ENCODE measurements at places on chromosomes 4 and X.

DNA sequence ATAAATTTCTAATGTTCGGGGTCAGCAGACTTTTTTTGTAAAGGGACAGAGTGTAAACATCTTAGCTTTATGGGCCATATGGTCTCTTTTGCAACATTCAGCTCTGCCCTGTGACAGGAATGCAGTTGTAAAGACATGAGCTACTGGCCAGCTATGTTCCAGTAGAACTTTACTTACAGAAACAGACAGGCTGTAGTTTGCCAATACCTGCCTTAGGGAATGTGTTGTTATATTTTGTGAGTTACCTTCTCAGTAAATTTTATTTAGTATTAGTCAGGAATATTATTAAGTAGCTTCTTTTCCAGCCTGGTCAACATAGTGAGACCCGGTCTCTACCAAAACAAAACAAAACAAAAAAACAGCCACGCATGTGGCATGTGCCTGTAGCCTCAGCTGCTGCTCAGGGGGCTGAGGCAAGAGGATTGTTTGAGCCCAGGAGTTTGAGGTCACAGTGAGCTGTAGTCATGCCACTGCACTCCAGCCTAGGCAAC lies 48.7 kb downstream of the HTT start:
- no peak for DNase-seq

- no peak for DNase-seq
Measured at GRCh38 chr4:3254302-3255131, 5.6 kb downstream of the MSANTD1 start.

DNA sequence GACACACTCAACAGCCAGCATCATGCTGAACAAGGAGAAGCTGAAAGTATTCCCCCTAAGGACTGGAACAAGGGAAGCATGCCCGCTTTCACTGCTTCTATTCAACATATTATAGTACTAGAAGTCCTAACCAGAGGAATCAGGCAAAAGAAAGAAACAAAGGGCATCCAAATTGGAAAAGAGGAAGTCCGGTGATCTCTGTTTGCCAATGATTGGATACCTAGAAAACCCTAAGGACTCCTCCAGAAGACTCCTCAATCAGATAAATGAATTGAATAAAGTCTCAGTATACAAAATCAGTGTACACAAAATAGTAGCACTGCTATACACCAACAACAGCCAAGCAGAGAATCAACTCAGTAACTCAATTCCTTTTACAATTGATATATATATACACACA lies 44.8 kb downstream of the ARFIP1 start:
- no peak for DNase-seq

- no peak for DNase-seq
Measured at GRCh38 chrX:24423960-24424359, 41.1 kb upstream of the PDK3 start.

GRCh38 chr4:29259556-29259955 lies 1460.6 kb upstream of the PCDH7 start:
- DNase-seq, result no peak

DNA sequence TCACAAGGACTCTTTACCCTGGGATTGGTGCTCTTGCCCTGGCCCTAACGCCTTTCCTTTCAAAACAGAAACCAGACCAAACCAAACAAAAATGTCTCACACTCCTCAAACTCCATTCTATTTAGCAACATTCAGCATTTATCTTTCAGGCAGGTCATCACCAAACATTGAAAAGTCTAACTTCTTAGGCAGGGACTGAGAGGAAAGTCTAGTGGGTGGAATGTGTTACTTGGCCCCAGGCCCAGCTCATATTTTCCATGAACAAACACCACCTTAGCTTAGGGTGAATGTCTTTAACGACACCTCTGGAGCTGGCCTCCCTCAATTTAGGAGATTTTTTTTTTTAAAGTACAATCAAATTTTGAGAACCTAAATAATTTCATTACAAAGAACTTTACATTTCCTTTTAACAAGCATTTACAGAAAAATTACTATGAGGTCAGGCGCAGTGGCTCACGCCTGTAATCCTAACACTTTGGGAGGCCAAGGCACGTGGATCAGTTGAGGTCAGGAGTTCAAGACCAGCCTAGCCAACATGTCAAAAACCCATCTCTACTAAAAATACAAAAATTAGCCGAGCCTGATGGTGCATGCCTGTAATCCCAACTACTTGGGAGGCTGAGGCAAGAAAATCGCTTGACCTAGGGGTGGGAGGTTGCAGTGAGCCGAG lies 10.2 kb upstream of the N4BP2 start:
- no peak for DNase-seq

- no peak for DNase-seq
Measured at GRCh38 chrX:17380221-17380620, 5.2 kb downstream of the NHS start.

GRCh38 chr4:7031558-7032449 lies 11.4 kb upstream of the TADA2B start:
- DNase-seq, result no peak

- DNase-seq, result no peak
Measured at GRCh38 chr4:87087420-87087819, 133.0 kb downstream of the KLHL8 start.

DNA sequence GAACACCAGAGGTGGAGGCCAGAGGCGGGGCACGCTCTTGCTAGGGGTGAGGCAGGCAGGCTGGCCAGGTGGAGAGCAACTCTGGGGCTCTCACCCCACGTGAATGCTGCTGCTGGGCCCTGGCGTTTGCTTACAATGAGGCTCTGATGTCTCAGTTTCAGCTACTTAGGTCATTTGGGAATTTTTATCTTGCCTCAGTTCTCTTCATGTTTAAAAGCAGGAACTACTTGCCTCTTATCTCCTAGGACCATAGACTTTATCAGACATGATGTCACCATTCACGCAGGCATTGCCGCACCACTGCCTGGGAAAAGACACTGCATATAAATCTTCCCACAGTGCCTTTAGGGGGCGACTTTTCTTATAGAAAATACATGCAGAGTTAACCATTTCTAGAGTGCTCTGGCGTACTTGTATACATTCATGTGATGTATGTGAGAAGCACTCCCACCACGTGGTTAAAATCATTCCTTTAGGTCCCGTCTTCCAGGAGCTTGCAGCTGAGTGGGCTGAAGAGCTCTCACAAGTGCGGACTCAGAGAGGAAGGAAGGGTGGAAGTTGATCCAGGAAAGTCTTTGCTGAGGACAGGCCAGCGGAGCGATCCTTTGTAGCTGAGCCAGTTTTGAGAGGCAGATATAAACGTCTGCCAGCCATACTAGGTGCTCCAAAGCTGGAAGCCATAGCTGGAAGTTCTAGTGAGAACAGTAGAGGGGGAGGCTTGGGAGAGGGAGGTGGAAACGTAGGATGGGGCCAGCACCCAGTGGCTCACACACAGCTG lies 84.3 kb upstream of the CLDN34 start:
- no peak for DNase-seq

- no peak for DNase-seq
Measured at GRCh38 chr4:15878011-15878410, 60.5 kb downstream of the FGFBP1 start.

DNA sequence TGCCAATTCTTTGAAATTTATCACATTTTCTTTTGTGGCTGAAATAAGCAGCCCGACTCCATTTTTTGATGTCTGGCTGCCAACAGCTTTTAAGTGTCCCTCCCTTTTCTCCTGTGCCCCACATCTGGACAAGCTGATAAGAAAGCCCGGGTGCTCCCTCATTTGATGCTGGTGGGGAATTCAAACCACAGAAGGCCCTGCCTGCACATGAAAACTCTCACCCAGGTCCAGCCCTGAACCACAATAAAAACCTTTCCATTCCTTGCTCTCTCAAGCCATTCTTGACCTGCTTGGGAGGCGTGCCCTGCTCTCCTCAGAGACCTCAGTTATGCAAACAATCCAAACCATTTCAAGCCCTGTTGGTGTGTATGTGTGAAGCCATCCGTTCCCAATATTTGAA lies 93.9 kb downstream of the FAM53A start:
- DNase-seq, result no peak

DNA sequence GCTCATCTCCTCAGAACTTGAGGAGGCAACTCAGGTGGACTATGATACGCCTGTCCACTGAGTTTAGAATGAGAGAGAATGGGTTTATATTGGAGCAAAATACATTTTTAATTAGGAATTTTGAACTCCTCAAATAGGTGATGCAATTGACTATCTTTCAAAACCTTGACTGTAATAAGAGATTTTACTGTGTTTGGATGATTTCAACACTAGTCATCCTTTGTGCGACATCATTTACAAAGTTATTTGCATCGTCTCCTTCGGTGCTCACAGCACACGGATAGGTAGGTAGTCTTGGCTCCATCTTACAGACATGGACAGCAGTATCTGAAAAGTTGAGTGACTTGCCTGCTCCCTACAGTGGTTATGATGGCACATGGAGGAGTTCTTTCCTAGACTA lies 67.0 kb downstream of the AASDH start:
- DNase-seq, result no peak

Measured in BJ (cell line).